ENCODE measurements at places on chromosomes 7 and 10.

DNA sequence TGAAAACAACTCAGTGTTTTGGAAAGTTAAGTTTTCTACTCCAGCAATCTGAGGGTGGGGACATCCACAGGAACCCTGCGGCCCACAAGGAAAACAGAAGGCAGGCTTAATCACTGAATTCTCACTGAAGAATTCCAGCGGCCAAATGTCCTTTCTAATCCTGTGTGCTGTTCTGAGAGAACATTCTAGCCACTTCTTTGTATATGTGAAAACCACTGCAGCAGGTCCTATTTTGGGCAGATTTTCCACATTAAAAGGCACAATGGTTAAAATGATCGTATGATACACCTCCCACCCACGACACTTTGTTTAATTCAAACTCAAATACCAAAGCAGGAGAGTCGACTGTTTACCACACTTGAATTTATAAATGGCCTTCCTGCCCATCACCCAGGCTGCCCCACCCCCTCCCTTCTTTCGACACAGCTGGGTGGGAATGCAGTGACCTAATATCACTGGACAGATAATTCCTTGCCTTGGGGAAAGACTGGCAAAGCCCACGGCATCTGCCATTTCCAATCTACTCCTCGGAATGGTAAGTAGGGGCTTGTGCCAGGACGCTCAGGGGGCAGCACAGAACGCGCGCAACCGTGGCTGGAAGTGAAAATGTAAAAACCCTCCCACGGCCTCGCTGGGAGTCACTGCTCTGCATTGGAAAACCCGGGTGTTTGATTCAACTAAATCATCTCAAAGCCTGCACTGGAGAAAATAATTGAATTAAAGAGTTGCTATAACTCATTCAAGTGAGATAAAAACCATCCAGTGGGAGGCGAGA lies 67.0 kb downstream of the CTBP2 start:
- DNase-seq, result no peak

GRCh38 chr10:31123946-31124345 lies 92.3 kb upstream of the ZNF438 start:
- DNase-seq, result no peak

DNA sequence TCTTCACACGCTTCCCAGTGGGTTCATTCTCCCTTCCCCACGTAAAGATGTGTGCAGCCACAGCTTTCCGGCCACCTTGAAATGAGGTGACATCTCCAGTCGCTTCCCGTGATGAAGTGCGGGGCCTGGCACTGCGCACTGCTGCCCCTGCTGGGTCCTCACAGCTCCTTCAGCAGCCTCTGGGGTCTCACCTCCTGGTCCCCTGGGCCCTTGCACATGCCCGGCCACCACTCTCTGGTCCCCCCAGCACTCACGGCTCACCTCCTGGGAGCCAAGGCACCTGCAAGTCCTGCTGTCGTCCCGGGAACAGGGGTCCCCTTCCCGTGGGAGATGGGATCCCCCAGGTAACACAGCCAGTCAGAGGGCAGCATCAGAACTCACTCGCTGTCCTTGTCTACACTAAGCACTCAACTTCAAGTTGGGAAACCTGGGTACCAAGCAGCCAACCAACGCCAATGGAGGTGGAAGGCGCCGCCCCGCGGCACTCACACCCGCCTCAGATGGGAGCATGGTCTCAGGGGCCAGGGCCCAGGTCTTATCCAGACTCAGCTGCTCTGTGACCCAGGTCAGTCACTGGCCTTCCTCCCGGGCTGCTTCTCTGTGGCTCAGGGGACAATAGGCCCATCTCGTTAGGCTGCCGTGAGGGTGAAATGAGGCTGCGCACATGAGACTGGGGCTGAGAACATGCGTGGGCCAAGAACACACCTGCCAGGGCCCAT lies 176.2 kb downstream of the PTPRN2 start:
- no peak for DNase-seq

GRCh38 chr7:6246251-6246917 lies 26.0 kb downstream of the CYTH3 start:
- DNase-seq, result no peak

- no peak for DNase-seq
Measured at GRCh38 chr7:72805526-72806494, 22.2 kb downstream of the TYW1B start.

- no peak for DNase-seq
Measured at GRCh38 chr10:60206735-60207134, 182.9 kb downstream of the ANK3 start.

DNA sequence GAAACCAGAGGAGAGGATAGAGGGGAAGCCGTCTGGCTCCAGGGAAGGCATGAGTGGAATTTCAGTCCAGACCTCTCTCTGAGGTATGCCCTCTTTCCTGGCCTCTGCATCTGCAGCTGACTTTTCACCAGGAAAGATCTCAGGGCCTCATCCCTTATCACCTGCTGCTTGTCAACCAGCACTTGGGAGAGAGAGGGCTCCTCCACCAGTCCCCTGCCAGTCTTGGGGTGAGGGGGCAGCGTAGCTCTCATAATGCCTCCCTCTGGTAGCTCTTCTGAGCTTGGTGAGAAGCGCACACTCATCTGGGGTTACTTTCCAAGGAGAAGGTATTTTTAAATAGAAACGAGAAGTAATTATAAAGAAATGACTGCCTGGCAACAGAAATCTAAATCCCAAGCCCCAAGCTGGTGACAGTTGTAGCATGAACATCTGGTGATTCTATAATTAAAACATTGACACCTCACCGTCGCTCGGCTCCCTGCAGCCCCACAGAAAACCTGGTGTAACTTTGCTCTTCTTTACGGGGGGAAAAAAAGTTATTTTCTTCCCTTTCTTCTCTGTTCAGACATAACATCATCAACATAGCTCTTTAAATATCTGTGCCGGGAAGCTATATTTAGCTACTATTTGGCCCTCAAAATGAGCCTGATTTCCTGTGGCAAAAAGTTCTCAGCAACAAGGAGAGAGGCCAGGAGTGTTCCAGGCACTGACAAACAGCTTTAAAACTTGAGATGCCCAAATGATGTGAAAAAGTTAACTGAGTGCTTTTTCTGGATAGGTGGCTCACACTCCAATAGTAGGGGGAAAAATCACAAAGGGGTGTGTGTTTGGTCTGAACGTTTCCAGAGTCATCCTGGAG lies 26.9 kb downstream of the HIP1 start:
- DNase-seq, result no peak

DNA sequence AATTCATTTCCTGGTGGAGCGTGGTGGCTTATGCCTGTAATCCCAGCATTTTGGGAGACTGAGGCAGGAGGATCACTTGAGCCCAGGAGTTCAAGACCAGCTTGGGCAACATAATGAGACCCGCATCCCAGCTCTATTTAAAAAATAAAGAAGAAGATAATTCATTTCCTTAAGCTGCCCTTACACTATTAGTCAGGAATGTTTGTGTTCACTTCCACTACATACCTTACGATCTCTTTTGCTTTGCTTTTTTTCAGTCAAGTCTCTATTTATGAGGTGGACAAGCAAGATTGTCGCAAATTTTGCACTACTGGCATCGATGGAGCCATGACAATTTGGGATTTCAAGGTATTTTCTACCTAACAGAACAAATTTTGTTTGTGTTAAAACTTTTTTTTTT lies 11.2 kb upstream of the ARPC1B start:
- no peak for DNase-seq

DNA sequence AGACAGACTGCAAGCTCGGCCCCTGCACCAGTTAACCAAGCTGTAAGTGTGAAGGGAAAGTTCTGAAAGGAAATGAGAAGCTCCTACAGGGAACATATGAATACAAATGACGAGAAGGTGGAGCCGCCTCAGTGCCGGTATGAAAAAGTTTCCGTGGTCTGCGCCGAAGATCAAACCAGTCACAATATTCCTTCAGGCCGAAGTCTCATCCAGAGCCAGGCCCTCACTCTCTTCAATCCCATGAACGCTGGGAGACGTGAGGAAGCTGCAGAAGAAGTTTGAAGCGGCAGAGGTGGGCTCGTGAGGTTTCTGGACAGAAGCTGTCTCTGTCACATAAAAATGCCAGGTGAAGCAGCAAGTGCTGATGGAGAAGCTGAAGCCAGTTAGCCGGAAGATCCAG lies 71.9 kb downstream of the CFAP46 start:
- no peak for DNase-seq

DNA sequence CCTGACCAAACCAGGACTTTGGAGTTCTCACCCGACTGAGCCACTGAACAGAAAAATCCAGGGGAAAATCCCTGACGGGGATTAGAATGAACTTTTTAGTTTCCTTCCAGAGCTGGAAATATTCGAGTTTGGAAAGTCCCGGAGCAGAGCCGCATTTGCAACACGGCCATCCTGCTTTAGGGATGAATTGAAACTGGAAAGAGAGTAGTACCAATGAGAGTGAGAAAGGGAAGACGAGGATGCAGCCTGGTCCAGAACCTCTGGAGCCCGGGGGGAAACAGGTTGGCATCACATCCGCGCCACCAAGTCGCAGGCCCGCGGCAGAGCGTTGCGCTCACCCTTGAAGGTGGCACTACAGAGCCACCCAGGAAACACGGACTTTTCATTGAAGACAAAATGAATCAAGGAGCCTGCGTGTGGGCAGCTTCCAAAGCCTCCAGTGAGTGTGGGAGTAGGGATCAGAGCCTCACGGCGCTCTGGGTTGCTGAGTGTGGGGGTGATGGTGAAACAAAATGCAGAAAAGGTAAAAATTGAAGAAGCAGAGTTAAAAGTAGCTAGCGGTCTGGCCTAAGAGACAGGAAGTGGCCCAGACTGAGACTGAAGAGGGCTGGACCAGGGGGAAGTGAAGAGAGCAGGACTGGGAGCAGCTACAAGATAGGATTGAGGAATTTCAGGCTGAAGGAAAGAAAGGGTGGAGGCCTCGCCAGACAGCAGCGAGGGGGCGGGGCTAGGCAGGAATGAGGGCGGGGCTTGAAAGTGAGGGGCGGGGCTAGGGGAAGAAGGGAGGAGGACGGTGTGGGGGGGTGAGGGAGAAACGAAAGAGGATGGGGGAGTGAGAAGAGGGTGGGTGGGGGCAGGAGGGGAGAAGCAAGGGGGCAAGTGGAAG lies 1.8 kb downstream of the SMURF1 start:
- peak; percentile 81 for DNase-seq

DNA sequence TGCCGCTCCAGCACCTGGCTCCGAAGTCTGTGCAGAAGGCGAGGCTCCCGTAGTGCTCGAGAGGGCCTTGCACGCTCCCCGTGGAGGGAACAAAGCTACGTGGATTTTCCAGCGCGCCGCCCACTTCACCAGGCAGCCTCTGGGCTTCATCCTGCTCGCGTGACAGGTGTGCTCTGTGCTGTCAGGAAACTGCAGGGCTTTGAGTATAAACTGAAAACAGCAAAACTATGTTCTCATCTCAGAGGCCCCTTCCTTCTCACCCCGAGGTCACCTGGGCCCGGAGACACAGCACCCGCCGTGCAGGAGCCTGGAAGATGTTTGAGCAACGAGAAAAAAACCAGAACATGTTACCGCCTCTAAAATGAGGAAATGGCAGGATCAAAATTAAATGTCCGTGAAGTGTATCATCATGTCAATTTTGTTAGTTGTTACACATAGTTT lies 17.6 kb upstream of the GPR146 start:
- DNase-seq, result no peak

DNA sequence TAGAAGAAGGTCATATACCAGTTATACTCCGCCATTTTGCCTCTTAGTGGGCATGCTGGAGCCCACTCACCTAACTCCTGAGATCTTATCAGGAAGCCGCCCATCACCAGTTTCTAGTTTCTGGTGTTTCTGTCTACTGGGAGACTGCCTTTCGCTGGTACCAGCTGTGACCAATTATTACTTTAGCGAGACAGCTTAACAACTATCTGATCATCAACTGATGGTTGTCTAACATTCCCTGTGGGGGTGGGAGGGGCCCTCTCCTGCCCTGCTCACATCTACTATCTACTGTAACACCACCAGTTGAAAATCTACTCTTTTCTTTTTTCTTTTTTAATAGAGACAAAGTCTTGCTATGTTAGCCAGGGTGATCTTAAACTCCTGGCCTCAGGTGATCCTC lies 46.2 kb upstream of the C10orf67 start:
- DNase-seq, result no peak

GRCh38 chr10:131825150-131825848 lies 75.5 kb upstream of the PPP2R2D start:
- DNase-seq, result no peak

DNA sequence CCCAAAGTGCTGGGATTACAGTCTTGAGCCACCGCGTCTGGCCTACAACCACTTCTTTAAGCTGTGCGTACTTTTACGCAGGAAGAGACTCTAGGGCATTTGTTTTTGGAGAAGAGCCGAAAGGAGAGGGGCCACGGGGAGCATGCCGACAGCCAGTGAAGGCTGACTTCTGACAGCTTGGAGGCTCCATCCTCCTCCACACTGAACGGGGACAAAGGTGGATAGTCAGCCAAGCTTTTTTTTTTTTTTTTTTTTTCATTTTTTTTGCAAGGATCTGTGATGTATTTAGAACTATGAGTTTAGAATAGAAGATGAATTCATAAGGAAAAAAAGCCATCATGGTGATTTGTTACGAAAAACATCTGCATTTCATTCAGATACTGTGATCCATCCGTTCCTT lies 221.7 kb downstream of the ARHGAP21 start:
- no peak for DNase-seq

- DNase-seq, result no peak
Measured at GRCh38 chr7:26461518-26461917, 169.9 kb downstream of the SNX10 start.

DNA sequence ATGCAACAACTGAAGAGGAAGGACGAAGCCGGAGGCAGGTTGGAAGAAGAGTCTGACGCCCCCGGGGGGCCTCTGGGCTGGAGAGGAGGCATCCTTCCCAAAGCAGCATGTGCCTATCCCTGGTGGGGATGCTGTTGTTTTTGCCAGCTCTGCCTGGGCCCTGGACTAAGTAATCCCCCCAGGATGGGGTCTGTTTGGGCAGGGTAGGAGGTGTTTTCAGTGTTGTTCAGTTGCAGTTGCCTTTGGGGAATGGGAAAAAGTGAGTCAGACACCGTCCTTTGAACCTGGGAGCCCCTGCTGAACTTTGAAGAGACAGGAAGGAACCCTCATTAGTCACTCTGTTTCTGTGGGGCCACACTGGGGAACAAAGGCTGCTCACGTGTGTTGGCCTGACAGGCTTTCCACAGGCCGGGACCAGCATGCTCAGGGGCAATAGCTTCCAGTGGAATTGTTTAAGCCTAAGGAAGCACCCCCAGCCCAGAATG lies 35.2 kb upstream of the GDF10 start:
- no peak for DNase-seq

GRCh38 chr7:30433082-30433481 lies 45.5 kb downstream of the NOD1 start:
- no peak for DNase-seq

GRCh38 chr7:41828911-41829310 lies 126.0 kb upstream of the INHBA start:
- DNase-seq, result no peak
